ENCODE measurements at places on chromosomes 6 and 20.

DNA sequence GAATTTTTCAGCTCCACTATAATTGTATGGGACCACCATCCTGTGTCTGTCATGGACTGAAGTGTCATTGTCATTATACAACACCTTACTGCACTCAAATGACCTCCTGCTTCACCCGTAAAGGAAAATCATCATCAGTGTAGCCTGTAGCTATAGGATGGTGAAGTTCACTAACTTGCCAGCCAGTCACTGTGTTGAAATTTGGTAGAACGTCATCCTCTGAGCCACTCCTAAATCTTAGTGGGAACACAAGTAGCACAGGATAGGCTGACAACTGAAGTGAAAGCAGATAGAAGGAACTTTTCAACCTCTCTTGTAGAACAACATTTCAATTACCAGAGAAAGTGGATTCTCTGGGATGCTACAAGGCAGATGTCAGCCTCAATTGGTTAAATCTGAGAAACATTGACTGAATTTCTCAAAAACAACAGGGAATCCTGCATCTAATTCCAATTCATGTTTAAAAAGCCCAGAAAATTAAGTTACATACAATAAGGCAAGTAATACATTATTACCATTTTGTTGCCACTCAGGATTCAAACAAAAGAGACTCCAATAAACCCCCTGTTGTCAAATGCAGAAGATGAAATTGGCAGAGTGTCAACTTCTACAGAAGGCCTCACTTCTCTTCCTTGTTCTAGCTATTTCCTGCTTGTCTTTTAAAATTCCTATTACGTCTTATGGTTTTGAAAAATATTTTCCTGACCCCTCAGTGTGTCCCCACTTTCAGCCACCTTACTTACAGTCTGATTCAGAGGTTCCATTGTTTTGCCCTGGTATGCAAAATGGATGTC, 647.9 kb upstream of the AGPAT4 start:
- no peak for DNase-seq

DNA sequence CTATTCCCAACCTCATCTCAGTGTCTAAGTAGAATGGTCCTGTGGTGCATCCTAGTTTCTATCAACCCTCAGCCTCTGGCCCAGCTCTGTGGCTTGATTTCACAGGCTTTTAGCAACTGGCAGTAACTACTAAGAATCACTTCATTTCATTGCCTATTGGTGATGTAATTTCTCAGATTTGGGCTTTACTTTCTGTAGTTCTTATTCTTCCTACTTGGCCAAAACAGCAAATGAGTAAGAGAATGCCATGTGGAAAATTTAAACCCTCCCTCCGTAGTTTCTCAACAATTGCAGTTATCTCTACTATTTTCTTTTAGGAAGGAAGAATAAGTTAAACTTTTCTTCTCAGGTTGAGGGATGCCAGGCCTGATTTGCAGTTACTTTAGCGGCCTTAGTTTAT, 387.3 kb downstream of the CDKAL1 start:
- no peak for DNase-seq

GRCh38 chr20:49482621-49483017, at the start of gene KCNB1:
Gene KCNB1, minus strand, starts transcription at chr20:49482668. Its CDS starts 188 bp downstream, at chr20:49482480.
- DNase-seq = peak; percentile 4

GRCh38 chr6:43845646-43846045, 75.6 kb downstream of the VEGFA start:
- no peak for DNase-seq

- DNase-seq = no peak
Measured at GRCh38 chr20:37160683-37161082, 18.4 kb upstream of the RPN2 start.

DNA sequence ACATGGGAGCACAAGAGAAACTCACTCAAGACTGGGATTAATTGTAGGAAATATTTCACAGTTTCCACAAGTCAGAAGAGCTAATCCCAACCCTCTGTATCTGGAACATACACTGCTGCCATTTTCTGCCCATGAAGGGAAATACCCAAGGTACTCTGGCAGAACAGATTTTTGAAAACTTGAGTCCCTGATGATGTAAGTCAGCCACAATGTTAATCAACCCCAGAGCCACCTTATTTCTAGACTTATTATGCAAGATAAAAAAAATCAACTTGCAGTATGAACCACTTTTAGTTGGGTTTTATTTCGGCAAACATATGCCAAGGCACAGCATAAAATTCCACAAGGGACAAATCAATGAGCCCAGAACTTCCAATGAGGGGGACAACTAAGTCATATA, 141.5 kb downstream of the LY86 start:
- no peak for DNase-seq

- DNase-seq = no peak
Measured at GRCh38 chr6:137823826-137824555, 43.1 kb upstream of the TNFAIP3 start.

GRCh38 chr6:79895382-79896074, 51.8 kb downstream of the ELOVL4 start:
- DNase-seq = no peak

- DNase-seq = no peak
Measured at GRCh38 chr20:33490023-33490933, at the start of gene CBFA2T2. Gene CBFA2T2, plus strand, starts transcription at chr20:33490096. Its CDS starts 172 bp downstream, at chr20:33490268.

DNA sequence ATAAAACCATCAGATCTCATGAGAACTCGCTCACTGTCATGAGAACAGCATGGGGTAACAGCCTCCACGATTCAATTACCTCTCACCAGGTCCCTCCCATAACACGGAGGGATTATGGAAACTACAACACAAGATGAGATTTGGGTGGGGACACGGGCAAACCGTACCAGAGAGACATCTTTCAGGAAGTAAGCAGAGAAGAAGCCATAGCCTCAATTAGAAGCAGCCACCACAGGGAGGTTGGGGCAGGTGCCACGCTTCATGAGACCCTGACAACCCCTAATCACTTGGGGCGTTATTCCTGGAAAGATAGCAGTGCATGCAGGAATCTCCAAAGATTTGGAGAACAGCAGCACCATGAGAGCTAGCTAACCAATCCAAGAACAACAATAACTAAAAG, 52.9 kb upstream of the SIRPG start:
- DNase-seq = no peak

DNA sequence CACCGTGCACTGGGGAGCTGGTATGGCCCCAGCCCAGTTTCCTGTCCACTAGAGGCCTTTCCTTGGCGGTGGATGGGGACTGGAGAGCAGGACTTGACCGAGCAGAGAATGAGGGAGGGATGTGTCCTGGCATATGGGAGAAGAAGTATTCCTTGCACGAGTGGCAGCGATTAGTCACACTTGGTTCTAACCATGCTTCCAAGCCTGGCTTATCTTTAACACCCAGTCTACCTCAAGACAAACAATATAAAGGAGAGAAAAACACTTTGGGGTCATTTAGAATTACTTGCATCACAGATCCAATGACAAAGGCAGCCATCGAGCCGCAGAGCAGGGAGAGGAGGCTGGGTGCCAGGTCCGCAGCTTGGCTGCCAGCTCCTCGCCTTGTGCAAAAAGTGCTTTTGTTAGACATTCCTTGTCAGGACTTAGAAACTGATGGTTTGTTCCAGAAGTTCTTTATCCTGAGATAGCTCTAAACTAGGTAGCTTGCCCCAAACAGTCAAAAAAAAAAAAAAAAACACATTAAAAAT, 214.9 kb upstream of the GMDS start:
- no peak for DNase-seq

DNA sequence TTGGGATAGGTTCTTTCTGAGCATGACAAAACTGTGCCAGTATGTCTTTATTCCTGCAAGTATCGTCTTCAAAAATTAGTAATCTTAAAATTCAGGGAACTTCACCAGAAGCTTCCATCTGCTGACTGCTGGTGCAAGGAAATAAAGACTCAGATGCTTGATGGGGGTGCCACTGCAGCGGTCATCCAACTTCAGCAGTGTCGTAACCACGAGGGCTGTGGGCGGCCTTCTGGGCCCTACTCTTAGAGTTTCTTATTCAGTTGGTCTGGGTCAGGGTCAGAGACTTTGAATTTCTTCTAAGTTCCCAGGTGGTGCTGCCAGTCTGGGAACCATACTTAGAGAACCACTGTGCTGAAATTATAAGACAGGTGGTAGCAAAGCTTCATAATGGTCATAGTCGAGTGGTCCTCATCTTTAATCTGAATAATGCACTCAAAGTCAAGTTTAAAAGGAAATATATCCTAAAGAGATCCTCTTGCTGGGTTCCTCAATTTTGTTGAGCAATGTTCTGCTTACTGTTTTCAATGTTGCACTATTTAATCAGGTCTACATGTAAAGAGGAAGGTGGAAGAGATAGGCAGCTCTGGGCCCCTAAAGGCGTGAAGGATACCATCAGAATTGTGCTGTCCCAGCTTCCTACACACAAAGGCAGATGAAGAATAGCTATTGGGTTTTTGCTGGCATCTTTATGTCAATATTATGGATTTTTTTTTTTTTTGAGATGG, 165.4 kb upstream of the GMDS start:
- no peak for DNase-seq

DNA sequence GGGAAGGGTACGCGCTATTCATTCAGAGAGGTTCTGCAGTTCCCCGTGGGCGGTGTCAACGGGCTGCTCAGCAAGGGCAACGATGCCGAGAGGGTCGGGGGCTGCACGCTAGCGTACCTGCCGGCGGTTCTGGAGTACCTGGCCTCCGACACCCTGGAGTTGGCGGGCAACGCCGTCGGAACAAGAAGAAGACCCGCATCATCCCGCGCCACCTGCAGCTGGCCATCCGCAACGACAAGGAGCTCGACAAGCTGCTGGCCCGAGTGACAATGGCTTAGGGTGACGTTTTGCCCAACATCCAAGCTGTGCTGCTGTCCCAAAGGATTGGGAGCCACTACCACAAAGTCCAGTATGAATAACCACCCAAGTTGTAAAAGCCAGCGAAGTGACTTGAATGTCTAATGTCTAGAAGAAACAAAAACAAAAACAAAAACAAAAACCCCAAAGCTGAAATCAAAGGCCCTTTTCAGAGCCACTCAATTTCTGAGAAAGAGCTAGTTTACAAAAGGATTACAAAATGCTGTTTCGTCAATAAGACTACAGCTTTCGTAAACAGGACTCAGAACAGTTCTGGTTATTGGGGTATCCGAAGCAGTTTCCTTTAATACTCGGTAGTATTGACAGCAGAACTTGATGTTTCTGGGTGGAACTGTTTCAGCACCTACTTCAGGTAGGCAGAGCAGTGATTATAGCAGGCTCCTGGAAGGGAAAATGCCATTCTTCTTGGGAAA, 21.9 kb upstream of the SLC17A4 start:
- no peak for DNase-seq

DNA sequence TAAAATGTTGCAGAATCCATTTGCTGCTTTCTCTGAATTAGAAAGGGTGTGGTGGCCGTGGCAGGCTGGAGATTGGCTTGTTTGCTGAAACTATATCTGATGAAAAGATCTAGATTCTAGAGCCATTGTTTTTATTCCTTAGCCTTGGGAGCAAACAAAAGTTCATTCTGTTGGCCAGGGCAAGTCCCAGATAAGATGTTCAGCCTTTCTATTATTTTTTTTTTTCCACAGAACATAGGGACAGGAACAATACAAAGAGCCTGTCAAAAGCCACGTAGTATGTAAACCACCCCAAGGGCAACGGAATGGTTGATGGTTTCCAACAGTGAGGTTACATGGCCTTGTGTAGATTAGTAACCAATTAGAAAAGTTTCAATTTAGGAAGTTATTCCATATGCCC, 119.9 kb upstream of the SLC22A16 start:
- DNase-seq = no peak

GRCh38 chr20:2524709-2525506, 11.5 kb upstream of the TMC2 start:
- DNase-seq = peak; percentile 35

DNA sequence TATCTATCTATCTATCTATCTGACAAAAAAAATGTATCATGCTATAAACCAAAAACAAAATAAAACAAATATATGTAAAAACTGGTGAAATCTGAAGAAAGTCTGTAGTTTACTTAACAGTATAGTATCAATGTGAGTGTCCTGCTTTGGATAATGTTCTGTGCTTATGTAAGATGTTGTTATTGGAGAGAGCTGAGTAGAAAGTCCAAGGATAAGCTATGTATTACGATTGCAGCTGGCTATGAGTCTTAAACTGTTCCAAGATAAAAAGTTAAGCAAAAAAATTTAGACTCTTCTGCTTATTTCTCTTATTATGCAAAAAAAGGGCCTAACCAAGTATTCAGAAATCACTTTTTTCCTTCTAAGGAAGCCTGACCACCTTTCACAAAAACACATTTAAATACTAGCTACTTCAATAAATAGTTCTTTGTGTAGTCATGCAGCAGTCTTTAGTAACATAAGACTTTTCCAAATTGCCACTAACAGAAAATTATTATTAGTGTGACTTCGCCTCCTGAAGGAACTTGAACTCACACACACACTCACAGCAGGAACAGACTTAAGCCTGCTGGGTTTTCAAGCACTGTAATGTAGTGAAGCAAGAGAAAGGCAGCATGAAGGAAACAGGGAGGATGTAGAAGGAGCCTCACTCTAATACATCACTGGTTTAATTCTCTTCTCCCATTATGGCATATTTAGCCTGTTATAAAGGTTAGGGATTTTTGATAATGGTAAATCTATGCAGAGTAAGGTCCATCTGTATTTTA, 265.8 kb upstream of the GJE1 start:
- DNase-seq = no peak

DNA sequence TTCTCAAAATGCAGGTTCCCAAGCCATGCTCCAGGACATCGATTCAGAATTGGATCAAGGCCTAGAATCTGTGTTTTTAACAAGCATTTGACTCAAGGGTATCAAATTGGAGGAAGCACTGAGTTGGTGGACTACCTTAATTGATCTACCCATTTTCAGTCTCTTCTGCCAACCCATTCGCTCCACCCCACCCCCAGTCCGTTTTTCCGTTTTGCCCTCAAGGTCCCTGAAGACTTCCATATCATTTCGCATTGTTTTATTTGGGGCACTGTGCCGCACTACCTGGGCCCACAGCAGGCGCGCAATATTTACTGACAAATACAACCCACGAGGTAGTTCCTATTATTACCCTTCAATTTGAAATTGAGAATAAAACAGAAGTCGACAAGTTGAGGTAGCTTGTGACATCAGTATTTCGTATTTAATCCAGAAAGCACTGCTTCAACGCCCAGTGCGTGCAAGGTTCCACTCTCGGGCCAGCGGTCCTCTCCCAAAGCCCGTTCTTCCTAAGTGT, 557 bp upstream of the DHX35 start:
- DNase-seq = no peak

- no peak for DNase-seq
Measured at GRCh38 chr6:73556836-73557235, 36.0 kb upstream of the EEF1A1 start.

DNA sequence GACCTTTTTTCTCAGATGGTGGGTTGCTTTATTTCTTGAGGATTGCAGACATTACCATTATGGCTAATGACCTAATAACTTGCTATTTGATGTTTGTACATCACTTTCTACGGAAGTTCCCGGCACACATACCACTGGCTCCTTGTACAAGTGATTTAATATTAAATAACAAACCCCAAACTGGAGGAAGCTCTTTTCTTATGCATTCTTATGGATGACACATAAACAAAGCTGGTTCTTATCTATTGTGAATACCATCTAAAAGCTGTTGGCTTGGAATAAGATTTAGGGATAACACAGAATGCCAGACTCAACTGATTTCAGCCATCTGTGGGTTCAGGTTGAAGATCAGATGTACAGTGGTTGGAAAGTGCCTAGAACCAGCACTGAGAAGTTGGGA, 272.6 kb downstream of the TSHZ2 start:
- DNase-seq = no peak

- no peak for DNase-seq
Measured at GRCh38 chr6:12196326-12196936, 93.7 kb upstream of the EDN1 start.
